ENCODE measurements at places on chromosomes 6 and 20. TPM values are rescaled to one million over a fixed set of nuclear protein-coding genes. Genes with fewer than 3 reads are reported as not detected.

- DNase-seq, result no peak
Measured at GRCh38 chr6:123420512-123420911, 216.2 kb downstream of the TRDN start.

DNA sequence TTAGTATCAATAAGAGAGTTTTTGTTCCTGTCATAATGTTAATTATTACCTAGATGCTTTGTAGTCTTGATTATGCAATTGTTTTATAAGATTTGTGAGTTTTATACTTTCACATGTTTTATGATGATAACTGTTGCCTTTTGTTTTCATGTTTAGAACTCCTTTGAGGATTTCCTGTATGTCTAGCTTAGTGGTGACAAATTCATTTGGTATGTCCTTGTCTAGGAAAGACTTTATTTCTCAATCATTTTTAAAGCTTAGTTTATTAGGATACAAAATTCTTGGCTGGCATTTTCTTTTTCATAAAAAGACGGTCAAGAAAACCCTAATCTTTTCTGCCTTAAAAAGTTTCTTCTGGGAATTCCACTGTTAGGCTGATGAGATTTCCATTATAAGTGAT lies 849.9 kb upstream of the EYS start:
- no peak for DNase-seq

DNA sequence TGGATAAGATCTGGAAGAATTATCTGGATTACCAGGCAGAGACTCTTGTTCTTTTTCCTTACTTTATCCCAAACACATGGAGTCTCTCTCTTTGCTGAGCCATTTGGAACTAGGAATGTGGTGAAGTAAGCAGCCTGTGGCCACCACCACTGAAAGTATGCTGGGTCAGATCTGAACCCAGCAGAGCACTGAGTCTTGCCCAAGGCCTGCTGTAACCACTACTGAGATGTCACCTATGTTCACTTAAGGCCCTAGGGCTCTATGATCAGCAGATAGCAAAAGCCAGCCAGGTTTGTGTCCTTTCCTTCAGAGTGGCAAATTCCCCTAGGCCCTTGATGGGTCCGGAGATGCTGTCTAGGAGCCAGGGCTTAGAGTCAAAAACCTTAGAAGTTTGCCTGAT lies 103.3 kb upstream of the PLN start:
- DNase-seq, result no peak

DNA sequence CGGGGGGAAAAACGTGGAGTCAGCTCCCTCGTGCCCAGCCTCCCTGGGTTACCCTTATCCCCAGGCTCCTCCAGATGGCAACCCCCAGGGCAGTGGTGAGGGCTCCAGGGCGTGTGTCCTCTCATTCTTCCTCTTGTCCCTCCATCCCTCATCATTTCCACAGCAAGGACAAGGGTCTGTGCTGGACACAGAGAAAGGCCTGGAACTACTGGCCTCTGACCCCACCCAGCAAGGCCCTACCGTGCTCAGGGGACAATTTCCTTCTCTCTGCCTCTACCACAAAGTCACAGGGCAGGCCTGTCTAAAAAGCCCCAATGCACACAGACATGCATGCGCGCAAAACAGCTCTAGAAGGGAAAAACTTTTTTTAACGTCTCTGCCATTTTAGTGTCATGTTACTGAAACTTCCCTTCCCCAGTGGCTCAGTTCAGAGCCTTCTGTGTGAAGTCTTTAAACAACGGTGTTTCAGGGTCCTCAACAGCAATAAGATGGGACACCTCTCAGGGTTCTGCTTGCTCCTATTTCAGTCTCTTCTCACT lies 1.1 kb upstream of the SLC35B2 start:
- DNase-seq, result no peak

GRCh38 chr20:62321521-62321948 lies 18.7 kb downstream of the ADRM1 start:
- no peak for DNase-seq

DNA sequence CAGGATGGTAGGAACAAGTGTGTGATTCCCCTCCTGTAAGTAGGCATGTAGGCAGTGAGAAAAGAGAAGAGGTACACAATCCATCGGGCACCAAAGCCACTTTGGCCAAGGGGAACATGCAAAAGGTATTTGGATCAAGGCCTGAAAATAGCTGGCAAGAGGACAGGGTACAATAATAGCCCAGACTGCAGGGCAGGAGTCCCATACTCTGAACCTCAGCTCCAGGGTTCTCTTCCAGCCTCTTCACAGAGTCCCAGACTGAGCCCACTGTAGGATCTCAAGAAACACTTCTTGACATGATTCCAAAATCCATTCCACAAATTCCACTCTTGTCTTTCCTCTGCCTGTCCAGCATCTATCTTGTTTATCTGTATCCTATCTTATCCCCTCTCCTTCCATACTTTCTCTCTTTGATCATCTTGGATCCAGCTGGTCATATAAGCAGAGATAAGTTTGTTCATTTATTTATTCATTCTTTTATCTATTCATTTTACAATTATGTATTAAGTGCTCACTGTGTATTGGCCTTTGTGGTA lies 19.7 kb downstream of the ACSS2 start:
- no peak for DNase-seq

DNA sequence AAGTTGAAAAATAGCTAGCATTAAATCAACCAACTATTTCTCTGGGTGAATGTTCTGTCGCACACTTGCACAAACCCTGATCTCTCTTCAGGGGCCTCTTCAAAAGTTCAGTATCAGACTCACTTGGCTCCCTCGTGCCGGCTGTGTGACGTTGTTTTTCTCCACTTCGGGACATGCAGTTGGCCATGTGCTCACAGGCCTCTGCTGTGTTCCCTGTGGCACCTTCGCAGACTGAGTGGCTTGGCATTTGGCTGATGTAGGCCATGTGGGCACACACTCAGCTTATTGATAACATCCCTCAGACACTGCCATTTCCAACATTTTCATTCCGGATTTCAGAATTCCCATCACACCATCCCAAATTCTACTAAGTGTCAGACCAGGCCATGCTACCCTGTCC lies 49.3 kb downstream of the PACRG start:
- DNase-seq, result no peak

GRCh38 chr6:147467428-147467827 lies 41.1 kb upstream of the SAMD5 start:
- DNase-seq, result no peak

GRCh38 chr6:55543633-55544309 lies 35.2 kb downstream of the HMGCLL1 start:
- DNase-seq, result no peak

DNA sequence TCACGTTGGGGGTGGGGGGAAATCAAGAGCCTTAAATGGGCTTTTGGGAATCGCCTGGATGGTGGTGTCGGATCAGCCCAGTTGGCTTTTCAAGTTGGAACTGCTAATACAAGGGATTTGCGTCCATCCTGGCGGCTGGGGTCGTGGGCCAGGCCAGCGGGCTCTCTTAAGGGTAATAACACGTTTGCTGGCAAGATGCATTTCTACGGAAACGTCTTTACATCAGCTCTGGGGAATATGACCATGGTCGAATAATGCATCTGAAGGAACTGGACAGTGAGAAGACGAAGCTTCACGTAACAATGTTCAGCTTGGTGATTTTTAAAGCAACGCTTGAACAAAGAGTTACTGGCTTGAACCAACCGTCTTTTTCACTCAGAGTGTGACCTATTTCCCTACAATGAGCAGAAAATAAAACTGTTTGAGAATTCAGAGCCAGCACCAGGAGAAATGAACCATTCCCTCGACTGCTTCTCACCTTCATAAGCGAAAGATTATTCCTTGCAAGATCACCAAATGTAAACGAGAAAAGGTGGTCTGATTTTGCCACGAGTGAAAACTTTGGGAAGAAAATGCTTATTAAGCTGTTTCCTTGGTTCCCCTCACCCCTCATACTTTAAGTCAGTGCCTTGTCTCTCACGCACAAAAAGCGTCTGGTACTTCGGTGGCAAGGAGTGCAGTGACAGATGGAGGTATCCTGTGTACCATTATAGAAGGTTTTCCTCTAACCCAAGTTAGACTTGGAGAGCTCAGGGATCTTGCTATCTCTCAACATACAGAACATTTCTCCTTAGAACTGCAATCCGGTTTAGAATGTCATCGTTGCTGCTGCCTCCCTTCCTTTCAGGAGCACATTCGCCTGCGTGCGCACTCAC lies 1.4 kb upstream of the MARCKS start:
- DNase-seq, result no peak

- no peak for DNase-seq
Measured at GRCh38 chr6:159633196-159633595, 59.8 kb downstream of the SOD2 start.

- no peak for DNase-seq
Measured at GRCh38 chr6:54059683-54060082, 51.6 kb upstream of the MLIP start.

DNA sequence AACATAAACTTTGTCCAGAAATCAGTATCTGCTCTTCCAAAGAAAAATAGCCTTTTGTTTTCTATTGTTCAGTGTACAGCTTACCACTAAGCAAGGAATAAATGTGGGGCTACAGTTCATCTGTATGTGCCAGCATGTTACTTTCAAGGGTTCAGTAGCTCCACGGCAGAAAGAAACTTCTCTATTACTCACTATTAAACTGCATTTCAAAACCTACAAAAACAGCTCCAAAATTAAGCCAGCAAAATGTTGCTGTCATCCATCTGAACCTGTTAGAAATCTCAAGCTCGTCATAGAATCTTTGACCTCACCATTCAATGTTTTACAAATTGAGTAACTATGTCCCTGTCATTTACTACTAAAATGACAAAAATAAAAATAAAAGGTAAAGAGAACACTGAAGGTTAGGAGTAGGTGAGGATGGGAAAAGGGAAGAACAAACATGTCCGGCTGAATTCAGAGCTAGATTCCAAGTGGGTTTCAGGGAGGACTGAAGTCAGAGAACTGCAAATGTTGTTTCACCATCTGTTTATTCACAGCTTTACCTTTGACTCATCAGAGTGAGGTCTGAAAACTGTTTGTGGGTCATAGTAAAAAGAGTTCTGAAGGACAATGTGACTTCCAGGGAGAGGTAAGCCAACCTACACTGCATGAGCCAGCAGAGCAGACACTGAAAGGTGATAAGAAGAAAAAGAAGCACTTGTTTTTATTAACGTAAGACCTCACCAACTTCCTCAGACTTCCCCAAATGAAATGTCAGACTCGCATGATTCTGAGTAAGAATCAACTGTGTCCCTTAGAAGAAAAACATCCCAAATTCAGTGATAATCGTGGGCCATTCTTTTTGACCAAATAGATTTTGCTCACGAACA lies 62.0 kb downstream of the ATXN1 start:
- DNase-seq, result no peak

The BHLHE23 gene
- not detected for total RNA-seq

The PLA2G7 gene
- total RNA-seq, result 8.4 TPM

The FAM217A gene
- not detected for total RNA-seq

The TRDN gene
- total RNA-seq, result not detected

The AVP gene
- total RNA-seq, result not detected

The SLC52A3 gene
- total RNA-seq, result 3.5 TPM

The KCNG1 gene
- not detected for total RNA-seq

Measured in upper lobe of left lung (tissue), 6 donors.